Glomerular endothelial cell (primary cell): ENCODE measurements at places on chromosomes 5 and 9.

GRCh38 chr5:143219696-143220095, 183.8 kb downstream of the NR3C1 start:
- no peak for DNase-seq

DNA sequence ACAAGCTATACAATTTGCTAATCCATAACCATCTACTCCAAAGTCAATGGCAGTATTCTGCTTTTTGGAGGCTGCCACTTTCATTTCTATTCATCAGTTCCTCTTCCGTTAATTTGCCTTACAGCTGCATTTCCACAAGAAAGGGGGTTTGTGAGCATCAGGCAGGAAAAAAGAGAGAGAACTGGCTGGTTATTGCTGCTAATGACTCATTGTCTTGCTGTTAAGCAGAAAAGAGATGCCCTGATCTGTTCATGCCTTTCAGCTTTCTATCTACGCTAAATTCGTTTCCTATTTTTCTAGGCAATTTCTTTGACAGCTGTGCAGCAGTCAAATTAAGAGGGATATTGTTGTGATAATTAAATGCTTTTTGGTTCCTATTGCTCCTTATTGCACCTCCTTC, 65.9 kb upstream of the GNAQ start:
- DNase-seq: no peak

DNA sequence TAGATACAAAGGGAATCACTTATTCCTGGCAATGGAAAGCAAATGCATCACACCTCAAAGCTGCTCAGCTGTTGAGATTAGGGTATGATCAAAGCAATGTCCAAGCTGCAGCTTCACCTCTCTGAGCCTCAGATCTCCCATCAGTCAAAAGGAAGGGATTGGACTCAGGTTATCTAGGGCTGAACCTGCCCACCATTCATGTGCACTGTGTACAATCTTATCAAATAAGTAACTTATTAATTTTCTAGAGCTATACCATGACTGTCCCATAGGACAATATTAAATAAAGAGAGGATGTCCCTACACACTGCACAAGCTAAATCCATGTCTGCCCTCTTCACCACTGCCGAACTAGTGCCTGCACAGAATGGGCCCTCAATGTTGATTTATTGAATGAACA, 127.0 kb downstream of the HSD17B3 start:
- DNase-seq: no peak

- no peak for DNase-seq
Observed at GRCh38 chr5:17308326-17309065, 91.1 kb downstream of the BASP1 start.

- DNase-seq: no peak
Observed at GRCh38 chr5:97499605-97500004, 316.6 kb upstream of the RIOK2 start.

- DNase-seq: no peak
Observed at GRCh38 chr9:103474156-103474555, 479.0 kb downstream of the CYLC2 start.

- no peak for DNase-seq
Observed at GRCh38 chr5:59660737-59661136, 232.8 kb downstream of the PDE4D start.

GRCh38 chr5:76771705-76772405, 47.0 kb upstream of the F2RL1 start:
- no peak for DNase-seq

DNA sequence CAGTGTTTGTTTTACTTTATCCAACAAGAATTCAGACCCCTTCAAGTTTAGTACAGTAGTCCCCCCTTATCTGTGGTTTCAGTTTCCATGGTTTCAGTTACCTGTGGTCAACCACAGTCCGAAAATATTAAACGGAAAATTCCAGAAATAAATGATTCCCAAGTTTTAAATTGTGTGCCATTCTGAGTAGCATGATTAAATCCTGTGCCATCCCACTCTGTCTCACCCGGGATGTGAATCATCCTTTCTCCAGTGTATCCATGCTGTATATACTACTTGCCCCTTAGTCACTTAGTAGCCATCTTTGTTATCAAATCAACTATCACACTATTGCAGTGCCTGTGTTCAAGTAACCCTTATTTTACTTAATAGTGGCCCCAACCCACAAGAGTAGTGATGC, 153.8 kb upstream of the RASA1 start:
- no peak for DNase-seq

- no peak for DNase-seq
Observed at GRCh38 chr9:87278971-87279733, 218.5 kb upstream of the DAPK1 start.

- DNase-seq: no peak
Observed at GRCh38 chr5:156879665-156880285, 29.7 kb downstream of the PPP1R2B start.

DNA sequence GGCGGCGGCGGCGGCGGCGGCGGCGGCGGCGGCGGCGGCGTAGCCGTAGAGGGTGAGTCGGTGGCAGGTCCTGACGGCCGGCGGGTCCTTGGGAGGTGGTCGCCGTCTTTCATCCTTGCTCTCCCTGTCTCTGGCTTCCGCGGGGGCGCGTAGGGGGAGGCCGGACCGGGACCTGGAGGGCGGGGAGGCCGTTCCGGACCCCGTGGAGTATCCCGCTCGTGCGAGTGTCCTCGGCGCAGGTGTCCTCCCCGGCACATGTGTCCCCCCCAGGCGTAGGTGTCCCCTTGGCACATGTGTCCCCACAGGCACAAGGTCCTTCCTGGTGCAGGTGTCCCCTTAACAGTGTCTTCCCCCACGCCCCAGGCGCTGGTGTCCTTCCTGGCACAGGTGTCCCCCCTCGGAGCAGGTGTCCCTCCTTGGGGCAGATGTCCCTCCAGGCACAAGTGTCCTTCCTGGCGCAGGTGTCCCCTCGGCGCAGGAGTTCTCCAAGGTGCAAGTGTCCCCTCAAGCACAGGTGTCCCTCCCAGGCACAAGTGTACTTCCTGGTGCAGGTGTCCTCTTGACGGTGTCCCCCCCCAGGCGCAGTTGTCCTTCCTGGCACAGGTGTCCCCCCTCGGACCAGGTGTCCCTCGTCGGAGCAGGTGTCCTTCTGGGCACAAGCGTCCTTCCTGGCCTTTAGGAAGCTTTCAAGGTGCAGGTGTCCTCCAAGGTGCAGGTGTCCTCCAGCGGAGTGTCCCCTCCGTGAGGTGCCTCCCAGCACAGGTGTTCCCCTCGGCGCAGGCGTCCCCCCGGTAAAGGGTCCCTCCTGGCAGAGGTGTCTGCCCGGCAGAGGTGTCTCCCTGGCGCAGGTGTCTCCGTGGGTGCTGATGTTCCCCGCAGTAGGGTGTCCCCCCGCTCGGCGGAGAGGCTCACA, 519 bp downstream of the EXOC3 start:
- no peak for DNase-seq

- no peak for DNase-seq
Observed at GRCh38 chr5:78280261-78280660, 14.2 kb downstream of the AP3B1 start.

- DNase-seq: no peak
Observed at GRCh38 chr5:128036950-128037349, 46.6 kb upstream of the SLC12A2 start.

- DNase-seq: no peak
Observed at GRCh38 chr9:96020792-96021550, 145.5 kb downstream of the ERCC6L2 start.

DNA sequence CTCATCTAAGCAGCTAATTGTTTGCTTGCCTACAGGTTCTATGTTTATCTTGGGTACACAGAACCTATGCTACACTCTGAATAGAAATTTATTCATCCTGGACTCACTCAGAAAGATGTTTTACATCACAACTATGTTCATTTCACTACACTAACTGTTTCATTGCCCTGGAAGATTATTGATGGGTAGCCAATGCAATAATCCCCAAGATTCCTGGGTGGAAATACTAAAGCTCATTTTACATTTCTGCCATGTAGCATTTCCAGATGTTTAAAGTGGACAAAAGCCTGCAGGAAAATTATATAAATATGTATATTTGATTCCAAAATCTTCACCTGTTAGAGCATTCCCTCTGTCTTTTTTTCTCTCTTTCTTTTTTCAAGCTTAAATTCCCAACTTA, 51.9 kb upstream of the IL7R start:
- DNase-seq: no peak

DNA sequence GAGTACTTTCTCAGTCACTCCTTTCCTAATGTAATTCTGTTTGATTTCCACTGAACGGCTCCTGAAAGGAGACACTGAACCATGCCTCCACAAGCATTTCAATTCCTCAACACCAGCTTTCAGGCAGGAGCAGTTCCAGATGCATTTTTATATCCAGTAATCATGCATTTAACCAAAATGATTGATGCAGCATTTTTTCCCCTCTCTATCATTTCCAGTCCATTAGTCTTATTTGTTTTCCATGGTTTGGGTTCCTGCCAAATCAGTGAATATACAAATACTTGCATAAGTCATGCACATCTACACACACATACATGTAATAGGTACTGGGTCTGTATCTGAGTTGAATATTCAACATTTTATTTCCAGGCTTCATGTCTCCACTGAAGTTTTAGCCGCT, 122.7 kb downstream of the GRIA1 start:
- DNase-seq: no peak

GRCh38 chr9:33042473-33042872, 17.4 kb downstream of the DNAJA1 start:
- no peak for DNase-seq

- no peak for DNase-seq
Observed at GRCh38 chr9:108934323-108934893, at the start of gene ABITRAM. ABITRAM (plus strand) TSS chr9:108934400; CDS start chr9:108934487, 87 bp downstream.

DNA sequence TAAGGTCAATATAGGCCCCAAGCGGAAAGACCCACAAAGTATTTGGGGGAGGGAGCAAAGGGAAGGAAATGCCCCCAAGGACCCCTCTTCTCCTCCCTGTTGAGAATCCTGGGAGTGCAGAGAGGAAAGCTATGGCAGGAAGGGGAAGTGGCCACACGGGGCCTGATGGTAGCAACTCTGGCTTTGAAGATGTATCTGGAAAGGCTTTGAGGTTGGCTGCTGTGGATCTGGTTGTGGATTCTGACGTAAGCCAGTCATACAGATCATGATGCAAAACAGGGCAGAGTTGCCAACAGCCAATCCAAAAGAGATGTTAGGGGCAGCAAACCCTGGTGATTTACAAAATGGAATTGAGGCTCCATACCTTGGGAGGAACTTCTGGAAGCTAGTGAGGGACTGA, 108.8 kb downstream of the PRKACG start:
- DNase-seq: no peak

- no peak for DNase-seq
Observed at GRCh38 chr5:131637694-131638093, 2.7 kb upstream of the RAPGEF6 start.

DNA sequence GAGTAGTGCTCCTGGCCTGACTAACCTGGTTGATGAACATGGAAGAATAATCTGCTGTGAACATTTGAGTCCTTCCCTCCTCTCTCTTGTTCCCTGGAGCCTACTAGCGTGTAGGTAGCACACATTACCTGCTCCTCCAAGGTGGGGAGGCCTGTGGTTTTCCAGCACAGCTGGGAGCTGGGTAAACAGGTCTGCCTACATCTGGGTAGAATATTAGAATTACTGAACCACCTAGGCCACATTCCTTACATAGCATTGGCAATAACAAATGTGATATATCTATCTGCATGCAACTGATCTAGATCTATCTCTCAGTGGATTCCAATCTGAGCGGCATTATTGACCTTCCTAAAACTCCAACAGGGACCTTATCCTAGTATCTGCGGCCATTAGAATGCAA, 151.0 kb upstream of the ZNF366 start:
- DNase-seq: no peak

DNA sequence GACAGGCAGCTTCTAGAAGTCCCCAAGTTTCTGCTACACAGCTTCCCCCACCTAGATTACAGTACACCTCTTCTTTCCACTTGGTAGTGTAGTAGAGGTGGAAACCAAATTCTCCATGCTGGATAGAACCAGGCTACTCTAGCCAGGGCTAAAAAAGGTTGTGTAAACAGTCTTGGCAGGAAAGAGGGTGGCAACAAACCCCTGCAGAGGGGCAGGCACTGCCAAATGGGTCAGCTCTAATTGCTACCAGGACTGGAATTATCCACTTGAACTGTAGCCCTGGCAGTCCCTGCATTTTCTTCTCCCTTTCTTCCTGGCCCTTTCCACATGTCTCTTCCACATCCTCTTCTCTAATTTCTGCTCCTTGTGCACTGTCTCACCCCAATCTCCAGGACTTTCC, 24.8 kb downstream of the RANBP3L start:
- no peak for DNase-seq

- no peak for DNase-seq
Observed at GRCh38 chr9:133714606-133715294, 23.4 kb downstream of the SARDH start.

- no peak for DNase-seq
Observed at GRCh38 chr9:133113949-133114885, 6.8 kb downstream of the RALGDS start.

GRCh38 chr9:123354806-123355508, 1.0 kb upstream of the CRB2 start:
- no peak for DNase-seq

DNA sequence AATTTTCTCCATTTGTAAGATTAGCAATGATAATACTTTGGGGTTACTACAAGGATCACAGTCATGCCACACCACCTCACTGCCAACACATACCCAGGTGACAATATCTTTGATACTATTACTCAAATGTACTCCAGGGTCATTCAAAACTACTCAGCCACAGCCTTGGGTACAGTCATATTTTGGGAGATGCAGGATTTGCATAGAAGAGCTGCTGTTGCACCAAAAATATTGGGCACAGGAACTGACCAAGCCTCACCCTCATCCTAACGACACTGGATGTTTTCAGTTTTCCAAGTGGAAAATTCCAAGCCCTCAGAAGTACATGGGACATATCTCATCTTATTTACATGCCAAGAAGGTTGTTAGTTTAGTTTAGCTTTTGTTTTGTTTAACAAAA, 120.9 kb upstream of the C6 start:
- DNase-seq: no peak

GRCh38 chr5:31280210-31280609, 86.7 kb downstream of the CDH6 start:
- no peak for DNase-seq

DNA sequence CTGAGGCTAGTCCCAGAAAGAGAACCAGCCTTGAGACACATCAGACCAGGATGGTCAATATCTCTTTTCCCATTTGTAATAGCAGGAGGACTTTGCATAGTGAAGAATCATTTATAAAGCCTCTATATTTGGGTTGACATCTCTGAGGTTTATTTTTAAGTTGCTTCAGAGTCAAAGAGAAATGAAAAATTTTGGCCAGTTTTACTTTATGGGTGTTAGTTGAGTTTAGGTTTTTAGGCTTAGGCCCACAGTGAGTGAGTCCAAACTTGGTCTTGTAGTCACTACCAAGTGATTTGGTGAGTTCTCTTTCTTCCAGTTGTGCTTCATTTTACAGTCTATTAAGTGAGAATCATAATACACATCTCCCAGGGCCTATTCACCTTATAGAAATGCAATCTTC, 5.3 kb upstream of the MEF2C start:
- DNase-seq: no peak

GRCh38 chr9:99192786-99193465, 28.8 kb downstream of the ALG2 start:
- no peak for DNase-seq

GRCh38 chr9:100575765-100576386, 2.0 kb upstream of the CAVIN4 start:
- DNase-seq: no peak
